ENCODE measurements at places on chromosomes 6 and 20.
A peak's percentile ranks its signal among the peaks of the same experiment; 100 is the strongest.

- DNase-seq, result no peak
- H3K27ac ChIP-seq, result no peak overlapping the region
- no peaks in the 10 kb centered on the region for H3K36me3 ChIP-seq
- H3K4me1 ChIP-seq, result peaks cover 2% of the 10 kb centered on the region
- H3K4me3 ChIP-seq, result no peak overlapping the region
Observed at GRCh38 chr20:62487561-62488354, 12.0 kb upstream of the GATA5 start.

DNA sequence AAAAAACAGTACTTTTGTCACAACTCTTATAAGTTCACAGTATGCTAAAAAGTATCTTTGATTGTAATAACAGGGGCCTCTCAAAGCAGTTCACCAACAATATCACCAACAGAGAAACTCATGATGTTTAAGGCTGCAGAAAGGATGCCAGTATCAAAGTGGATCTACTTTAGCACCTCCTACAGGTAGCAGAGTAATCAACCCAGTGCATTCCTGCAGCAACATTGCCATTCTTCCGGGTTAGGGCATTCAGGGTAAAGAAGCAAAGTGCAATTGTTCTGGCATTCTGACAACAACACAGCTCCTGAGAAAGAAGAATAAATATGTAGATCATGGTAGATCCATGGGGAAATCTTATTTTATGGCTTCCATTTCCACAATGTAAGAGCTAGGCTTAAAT is 7.6 kb upstream of the SLC17A4 start:
- no peak overlapping the region for H3K4me3 ChIP-seq
- DNase-seq, result no peak
- no peaks in the 10 kb centered on the region for H3K27me3 ChIP-seq
- H3K4me1 ChIP-seq, result no peaks in the 10 kb centered on the region
- H3K36me3 ChIP-seq, result no peaks in the 10 kb centered on the region

GRCh38 chr20:33655164-33655563 is 7.0 kb upstream of the C20orf144 start:
- no peak overlapping the region for H3K27ac ChIP-seq
- H3K4me1 ChIP-seq, result peaks cover 7% of the 10 kb centered on the region
- no peaks in the 10 kb centered on the region for H3K27me3 ChIP-seq
- no peak overlapping the region for H3K4me3 ChIP-seq

GRCh38 chr6:21648475-21649050 is 55.0 kb downstream of the SOX4 start:
- DNase-seq, result no peak
- no peaks in the 10 kb centered on the region for H3K36me3 ChIP-seq
- H3K27ac ChIP-seq, result no peak overlapping the region
- H3K4me3 ChIP-seq, result no peak overlapping the region

GRCh38 chr6:55088902-55089301 is 85.4 kb upstream of the HCRTR2 start:
- DNase-seq, result no peak
- no peaks in the 10 kb centered on the region for H3K4me1 ChIP-seq
- H3K27ac ChIP-seq, result no peak overlapping the region
- H3K36me3 ChIP-seq, result no peaks in the 10 kb centered on the region
- H3K4me3 ChIP-seq, result no peak overlapping the region
- no peaks in the 10 kb centered on the region for H3K27me3 ChIP-seq

DNA sequence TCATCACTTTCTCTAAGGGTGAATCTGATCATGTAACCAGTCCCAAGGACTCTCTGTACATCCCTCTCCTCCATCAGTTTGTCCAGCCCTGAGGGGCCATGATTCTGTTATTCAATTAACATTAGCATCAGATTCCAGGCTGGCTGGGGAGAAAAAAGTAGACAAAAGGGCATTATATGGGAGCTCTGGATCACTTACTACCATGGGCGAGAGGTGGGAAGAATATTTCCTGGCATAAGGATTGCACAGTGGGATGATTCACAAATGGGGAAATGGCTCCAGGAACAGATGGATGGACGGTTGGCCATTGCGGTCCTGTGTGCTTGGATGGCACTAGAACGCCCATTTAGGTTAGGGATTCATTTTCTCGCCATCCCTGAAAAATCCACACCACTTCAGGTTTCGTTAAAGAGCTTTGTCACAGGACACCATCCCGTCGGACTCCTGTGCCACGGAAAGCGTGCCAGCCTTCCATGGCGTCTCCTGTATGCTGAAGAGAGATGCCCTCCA is 112.6 kb downstream of the THBS2 start:
- no peak for DNase-seq
- H3K27me3 ChIP-seq, result no peaks in the 10 kb centered on the region
- peaks cover 16% of the 10 kb centered on the region for H3K4me1 ChIP-seq
- no peak overlapping the region for H3K4me3 ChIP-seq
- peak overlapping the region; percentile 63 for H3K27ac ChIP-seq

- no peak overlapping the region for H3K27ac ChIP-seq
- H3K4me1 ChIP-seq, result peaks cover 5% of the 10 kb centered on the region
- DNase-seq, result no peak
- H3K27me3 ChIP-seq, result no peaks in the 10 kb centered on the region
- H3K4me3 ChIP-seq, result no peak overlapping the region
- no peaks in the 10 kb centered on the region for H3K36me3 ChIP-seq
Observed at GRCh38 chr6:148761527-148762011, 14.7 kb downstream of the UST start.

- H3K4me3 ChIP-seq, result no peak overlapping the region
- no peak overlapping the region for H3K27ac ChIP-seq
- no peaks in the 10 kb centered on the region for H3K4me1 ChIP-seq
- no peak for DNase-seq
Observed at GRCh38 chr20:3010985-3011723, 32.3 kb upstream of the GNRH2 start.

DNA sequence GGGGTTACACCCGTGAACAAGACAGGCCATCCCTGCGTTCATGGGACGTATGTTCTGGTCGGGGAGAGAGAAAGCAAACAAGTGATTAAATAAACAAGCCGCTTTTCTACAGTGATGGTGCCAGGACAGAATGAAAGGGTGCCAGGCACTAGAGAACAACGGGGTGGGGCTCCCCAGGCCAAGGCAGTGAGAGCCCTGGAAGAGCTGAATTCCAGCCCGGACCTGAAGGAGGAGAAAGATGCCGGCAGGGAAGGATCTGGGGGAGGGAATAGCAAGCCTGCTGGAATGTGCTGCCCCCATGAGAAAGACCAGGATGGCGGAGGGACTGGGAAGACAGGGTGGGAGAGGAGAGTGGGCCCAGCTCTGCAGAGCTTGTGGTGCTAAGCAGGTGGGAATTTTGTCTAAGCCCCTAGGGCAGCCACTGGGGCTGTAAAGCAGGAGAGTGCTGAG is 7.5 kb downstream of the SNAI1 start:
- no peak overlapping the region for H3K4me3 ChIP-seq
- H3K36me3 ChIP-seq, result no peaks in the 10 kb centered on the region
- no peaks in the 10 kb centered on the region for H3K27me3 ChIP-seq

DNA sequence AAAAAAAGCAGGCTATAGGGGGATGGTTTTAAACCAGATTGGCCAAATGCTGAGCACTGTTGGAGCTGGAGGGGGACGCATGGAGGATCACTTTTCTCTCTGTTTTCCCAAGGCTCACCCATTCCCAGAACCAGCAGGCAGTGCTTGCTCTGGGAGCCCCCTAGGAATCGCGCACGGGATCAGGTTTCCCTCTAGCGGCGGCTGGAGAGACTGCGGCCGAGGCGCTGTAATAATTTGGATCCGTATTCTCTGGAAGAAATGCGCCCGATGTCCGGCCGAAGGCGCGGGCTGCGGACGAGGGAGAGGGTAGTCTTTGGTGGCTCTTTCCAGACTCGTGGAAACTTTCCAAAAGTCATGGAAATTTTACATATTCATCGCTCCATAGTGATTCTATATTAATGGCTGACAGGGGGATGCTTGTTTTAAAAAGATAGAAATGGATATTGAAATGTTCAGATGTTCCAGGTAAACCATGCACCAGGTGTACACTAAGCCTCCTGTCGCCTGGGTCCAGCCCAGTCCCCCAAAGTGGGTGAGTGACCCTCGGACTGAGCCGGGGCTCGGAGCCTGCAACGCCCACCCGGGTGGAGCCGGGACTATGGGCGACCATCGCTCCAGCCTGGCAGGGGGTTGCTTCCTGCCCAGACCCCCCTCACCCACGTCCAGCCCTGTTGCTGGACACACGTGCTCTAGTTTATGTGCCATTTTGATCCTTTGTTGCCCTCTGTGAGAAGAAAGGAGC is 78.7 kb upstream of the PHACTR3 start:
- no peak overlapping the region for H3K4me3 ChIP-seq
- DNase-seq, result no peak
- H3K27me3 ChIP-seq, result peaks cover 15% of the 10 kb centered on the region
- no peak overlapping the region for H3K27ac ChIP-seq
- no peaks in the 10 kb centered on the region for H3K36me3 ChIP-seq
- no peaks in the 10 kb centered on the region for H3K4me1 ChIP-seq

DNA sequence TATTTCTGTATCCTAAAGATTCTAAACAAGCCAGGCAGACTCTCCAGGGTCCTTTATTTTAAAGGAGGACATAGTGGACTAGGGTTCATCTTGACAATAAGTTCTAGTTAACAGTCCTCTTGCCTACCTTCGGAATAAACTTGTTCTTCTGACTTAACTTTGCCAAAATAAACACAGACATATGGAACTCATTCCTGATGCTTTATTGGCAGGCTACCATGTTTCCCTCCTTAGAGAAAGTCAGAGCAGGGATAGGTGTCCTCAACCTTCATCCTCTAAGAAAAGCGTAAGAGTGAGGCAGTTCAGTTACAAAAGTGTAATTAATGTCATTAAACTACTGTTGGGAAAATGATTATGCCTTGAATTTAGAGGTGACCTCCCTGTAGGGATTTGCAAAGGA is 46.9 kb upstream of the NRSN1 start:
- no peak overlapping the region for H3K4me3 ChIP-seq
- no peak for DNase-seq
- H3K36me3 ChIP-seq, result no peaks in the 10 kb centered on the region

DNA sequence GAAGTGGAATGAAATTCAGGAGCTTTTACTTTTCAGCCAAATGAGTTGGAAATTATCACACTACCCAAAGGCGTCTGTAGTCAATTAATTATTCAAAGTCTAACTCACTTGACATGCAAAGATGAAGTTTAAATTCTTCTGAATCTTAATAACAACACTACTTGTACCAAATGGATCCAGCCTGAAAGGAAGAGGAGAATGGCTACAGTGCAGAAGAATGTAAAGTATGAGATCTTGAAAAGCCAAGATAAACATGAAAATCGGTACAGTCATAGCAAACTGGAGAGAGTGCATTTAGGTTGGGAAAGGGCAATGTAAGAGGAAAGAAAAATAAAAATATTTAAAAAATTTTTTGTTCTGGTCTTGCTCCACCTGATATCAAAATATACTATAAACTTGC is 195.5 kb downstream of the SIM1 start:
- no peaks in the 10 kb centered on the region for H3K36me3 ChIP-seq
- H3K27ac ChIP-seq, result no peak overlapping the region
- H3K4me3 ChIP-seq, result no peak overlapping the region
- DNase-seq, result no peak
- H3K27me3 ChIP-seq, result no peaks in the 10 kb centered on the region

DNA sequence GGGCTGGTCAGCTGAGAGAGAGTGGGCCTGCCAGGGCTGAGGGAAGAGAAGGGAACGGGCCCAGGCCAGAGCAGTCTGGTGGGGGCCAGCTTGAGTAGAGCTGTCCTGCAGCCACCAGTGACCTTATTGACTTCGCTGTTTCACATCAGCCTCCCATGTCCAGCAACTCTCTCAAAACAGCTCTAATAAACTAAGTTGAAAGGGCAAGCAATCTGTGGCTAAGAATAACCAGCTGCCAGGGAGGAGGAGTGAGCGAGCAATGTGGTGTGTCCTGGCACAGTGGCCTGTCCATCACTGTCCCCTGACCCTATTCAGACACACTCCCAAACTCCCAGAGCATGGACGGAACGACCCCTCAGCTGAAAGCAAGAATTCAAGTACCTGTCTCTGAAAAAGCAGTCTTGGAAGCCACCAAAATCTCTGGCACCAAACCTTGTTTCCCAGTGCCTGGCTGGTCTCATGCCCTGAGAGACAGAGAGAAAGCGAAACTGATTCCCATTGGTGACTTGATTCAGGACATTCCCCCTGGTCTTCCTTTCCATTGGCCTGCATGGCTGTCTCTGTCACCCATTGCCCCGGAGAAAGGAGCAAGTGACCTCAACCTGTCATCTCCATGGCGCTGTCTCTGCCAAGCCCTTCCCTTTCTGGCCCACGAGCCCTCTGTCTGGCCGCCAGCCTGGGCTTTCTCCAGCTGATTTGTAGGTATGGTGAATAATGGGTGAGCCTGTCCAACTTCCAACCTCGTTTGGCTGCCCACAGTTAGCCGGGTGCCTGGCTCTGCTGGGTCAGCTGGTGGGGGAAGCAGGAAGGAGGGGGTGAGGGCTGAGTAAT is at the start of gene DDO:
TSS of gene DDO (minus strand) at position 490 of the 831 bp plus-strand sequence. CDS start 2,113 bp downstream, outside the sequence.
- no peaks in the 10 kb centered on the region for H3K27me3 ChIP-seq
- peak within 1 kb of the TSS; percentile 63 for H3K4me3 ChIP-seq
- no peaks in the 10 kb centered on the region for H3K36me3 ChIP-seq
- peak within 1 kb of the TSS; percentile 83 for H3K27ac ChIP-seq
- peaks cover 16% of the 10 kb centered on the region for H3K4me1 ChIP-seq
- DNase-seq, result peak; percentile 96

GRCh38 chr6:30763155-30763617 is 18.8 kb upstream of the IER3 start:
- peaks cover 5% of the 10 kb centered on the region for H3K4me1 ChIP-seq
- no peaks in the 10 kb centered on the region for H3K27me3 ChIP-seq
- no peak overlapping the region for H3K4me3 ChIP-seq
- no peak overlapping the region for H3K27ac ChIP-seq
- DNase-seq, result no peak
- H3K36me3 ChIP-seq, result no peaks in the 10 kb centered on the region

DNA sequence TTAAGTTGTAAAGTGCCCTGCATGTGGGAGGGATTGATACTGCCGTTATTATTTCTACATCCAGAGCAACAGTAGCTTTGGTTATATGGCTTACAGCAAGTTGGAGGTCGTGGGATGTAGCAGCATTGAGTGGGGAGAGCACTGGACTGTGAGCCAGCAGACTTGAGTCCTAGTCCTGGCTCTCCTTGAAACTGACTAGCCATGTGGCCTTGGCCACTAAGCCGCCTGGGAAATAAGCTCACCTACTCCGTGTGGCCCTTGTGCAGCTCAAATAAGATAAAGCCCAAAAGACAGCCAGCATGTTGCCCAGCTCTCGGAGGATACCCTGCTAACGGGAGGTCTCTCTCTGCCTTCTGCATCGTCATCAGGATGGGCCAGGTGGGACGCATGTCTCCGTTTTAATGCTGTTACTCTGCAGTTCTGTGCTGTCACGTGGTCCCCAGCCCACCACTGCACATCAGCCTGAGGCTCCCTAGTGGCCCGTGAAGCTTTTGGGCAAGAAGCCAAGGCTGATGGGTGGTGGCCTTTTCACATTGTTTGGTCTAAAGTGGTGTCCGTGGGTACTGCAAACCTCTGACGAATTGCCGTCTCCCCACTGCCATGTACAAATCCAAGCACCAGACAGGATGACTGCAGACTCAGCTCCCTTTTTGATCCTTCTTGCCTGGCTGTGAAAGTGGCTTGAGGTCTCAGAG is 7.9 kb downstream of the EPB41L1 start:
- H3K27ac ChIP-seq, result no peak overlapping the region
- DNase-seq, result no peak
- H3K4me1 ChIP-seq, result no peaks in the 10 kb centered on the region
- no peaks in the 10 kb centered on the region for H3K36me3 ChIP-seq
- H3K27me3 ChIP-seq, result no peaks in the 10 kb centered on the region

All from gastrocnemius medialis (tissue), 4 donors.